Astrocyte (in vitro differentiated cells and primary cell): ENCODE measurements at places on chromosomes 5 and 9.

GRCh38 chr5:179623906-179624741 is 653 bp upstream of the HNRNPH1 start:
- peak; percentile 85 for DNase-seq

- DNase-seq, result no peak
These were observed 48.9 kb upstream of the CPEB4 start for GRCh38 chr5:173839117-173839713.

- no peak for DNase-seq
These were observed 21.0 kb upstream of the RHOBTB3 start for GRCh38 chr5:95709967-95710650.

GRCh38 chr9:113482341-113482740 is 18.8 kb downstream of the RGS3 start:
- DNase-seq, result no peak
